Head of caudate nucleus (tissue), 42 donors: ENCODE measurements at places on chromosomes 5 and 9.

DNA sequence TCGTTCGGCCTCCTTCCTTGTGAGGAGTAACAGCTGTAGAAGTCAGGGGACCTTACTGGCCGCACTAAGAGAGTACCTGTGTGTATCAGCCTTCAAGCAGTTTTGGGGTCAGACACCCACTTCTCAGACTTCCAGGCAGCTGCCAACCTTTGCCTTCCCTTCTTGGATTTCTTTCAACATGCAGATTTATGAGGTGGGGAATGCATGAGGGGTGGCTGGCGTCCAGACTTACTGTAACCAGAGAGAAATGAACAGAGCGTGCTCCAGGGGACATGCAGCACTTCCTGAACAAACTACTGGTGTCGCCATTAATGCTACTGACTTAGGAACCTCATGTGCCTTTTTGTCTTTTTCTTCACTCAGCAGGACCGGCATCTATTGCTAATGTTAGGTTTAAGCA lies 46.7 kb downstream of the INSYN2B start:
- DNase-seq, result no peak

DNA sequence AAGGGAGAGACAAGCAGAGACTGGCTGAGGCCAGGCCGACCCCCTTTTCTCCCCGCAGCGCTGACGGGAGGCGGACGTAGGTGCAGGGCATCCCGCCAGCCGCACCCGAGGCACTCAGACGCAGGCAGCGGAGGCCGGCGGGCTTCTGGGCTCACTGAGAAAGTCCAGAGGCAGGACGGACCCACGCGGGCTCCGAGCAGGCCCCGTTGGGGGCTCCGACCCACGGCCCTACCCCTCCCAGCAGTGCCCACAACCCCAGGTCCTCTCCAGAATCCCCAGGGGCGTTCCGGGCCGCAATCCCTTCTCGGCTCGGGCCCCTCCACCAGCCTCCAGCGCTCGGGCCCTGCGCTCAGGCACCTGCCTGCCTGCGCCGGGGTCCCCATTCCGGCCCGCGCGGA lies 543 bp downstream of the MTMR12 start:
- peak; percentile 51 for DNase-seq

- DNase-seq, result no peak
Observed at GRCh38 chr9:120362446-120362845, 217.5 kb downstream of the CDK5RAP2 start.

- no peak for DNase-seq
Observed at GRCh38 chr5:88778736-88779135, 104.2 kb downstream of the MEF2C start.

- DNase-seq, result no peak
Observed at GRCh38 chr5:7271435-7272084, 124.4 kb upstream of the ADCY2 start.

DNA sequence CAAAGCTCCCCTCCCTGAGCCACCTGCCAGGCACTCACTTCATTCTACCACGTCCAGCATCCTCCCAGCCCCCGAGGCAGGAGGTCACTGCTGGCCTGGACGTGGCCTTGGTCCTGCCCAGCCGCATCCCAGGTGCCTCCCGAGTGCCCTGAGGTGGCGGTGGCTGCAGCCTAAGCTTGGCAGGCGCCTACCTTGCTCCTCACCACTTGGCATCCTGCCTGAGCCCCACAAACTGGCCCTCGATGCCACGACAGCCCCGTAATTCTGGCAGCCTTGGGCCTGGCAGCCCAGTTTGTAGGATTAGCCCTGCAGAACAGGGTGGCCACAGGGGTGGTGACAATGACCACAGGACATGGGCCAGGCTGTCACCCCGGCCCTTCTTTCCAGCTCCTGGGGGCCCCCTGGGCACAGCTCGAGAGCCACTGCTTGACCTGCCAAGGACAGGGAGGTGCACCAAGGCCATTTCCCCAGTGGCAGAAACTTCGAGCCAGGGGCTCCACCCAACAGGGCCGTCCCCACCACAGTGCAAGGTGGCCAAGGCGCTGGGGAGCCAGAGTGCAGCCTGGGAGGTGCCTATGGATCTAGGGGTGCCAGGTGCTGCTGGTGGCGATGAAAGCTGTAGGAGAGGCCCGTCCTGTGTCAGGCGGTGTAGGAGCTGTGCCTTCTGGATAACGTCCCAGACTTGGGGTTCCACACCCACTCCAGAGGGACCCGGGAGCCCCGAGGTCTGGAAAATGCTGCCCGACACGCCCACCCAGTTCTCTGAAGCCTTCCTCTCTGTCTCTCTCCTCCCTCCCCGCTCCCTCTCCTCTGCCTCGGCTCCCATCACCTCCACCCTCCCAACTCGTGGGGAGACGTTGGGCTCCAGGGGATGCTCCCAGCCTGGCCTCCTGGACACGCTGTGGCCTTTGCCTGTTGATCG lies 18.4 kb downstream of the NKD2 start:
- no peak for DNase-seq

- DNase-seq, result no peak
Observed at GRCh38 chr9:4333787-4334186, 33.9 kb upstream of the GLIS3 start.

- DNase-seq, result no peak
Observed at GRCh38 chr5:148060309-148060708, 3.5 kb upstream of the SPINK5 start.

DNA sequence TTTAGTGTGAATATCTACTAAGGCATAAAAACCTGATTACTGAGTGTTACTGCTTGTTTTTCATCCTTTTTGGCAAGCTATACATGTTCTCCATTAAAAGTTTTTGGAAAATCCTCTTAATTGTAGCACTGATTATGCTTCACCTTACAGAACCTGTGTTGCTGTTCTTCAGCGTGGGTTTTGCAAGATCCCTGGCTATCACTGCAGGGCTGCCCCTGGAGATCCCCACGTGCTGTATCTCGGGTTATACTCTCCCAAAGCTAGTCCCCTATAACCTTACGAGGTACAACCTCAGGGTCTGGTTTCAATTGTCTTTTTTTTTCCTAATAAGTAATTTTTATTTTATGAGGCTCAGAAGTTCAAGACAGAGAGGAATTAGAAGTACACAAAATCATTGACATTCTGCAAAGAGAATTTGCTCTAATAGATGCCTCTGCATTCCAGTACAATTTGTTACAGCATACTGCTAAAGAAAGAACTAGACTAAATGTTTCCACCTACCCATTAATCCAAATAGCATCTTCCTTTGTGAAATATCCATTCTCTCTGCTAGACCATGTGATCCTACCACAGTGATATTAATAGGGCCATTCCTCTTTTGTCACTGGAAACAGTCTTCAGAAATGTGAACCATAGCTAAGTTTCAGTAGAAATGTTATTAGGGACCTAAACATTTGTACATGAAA lies 25.8 kb upstream of the CAMK4 start:
- DNase-seq, result no peak

- DNase-seq, result no peak
Observed at GRCh38 chr5:164352695-164353094, 847.3 kb downstream of the MAT2B start.

DNA sequence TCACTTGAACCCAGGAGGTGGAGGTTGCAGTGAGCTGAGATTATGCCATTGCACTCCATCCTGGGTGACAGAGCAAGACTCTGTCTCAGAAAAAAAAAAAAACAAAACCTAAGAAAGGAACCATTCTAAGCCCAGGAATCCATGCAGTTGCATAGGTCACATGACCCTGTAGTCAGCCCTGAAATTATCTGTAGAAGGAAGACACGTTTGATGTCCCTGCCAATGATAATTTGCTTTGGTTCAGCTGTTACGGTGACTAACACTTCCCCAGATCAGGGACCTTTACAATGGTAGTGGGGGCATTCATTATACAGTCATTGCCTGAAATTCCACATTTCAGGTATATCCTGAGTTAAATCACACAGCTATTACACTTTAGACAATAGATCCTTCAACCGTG lies 50.5 kb downstream of the PRKACG start:
- DNase-seq, result no peak

- DNase-seq, result no peak
Observed at GRCh38 chr9:27349698-27350080, 52.7 kb upstream of the EQTN start.

DNA sequence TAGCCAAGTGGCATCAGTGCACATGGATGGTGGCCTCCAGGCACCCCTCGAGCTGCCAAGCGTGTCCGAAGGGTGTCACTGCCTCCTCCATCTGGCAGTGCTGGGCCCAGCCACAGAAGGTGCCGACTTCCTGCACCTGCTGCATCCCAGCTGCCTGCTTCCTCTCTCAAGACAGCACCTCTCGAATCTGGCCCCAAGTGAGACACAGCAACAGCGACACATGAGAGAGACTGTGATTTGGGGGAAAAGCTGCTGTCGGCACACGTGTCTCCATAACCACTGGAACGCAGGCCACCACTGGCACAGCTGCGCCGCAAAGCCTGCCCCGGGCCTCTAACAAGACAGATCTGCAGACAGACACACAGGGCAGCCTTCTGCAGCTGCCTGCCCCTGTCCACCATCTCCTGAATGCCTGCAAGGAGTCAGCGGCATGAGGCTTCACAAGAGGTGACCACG lies 8.8 kb downstream of the CLPTM1L start:
- DNase-seq, result no peak
